Stimulated activated CD8-positive, alpha-beta memory T cell treated with anti-CD3 and anti-CD28 coated beads, Interleukin-15, amount 100 ng/mL, for 4 hours (primary cell): ENCODE measurements at places on chromosomes 5 and 9.

GRCh38 chr5:141874262-141874964 is 3.8 kb downstream of the PCDH1 start:
- DNase-seq = no peak

- no peak for DNase-seq
These were observed 80.5 kb downstream of the RAI14 start for GRCh38 chr5:34736445-34737115.

- DNase-seq = no peak
These were observed 450.4 kb upstream of the NMUR2 start for GRCh38 chr5:152855441-152855840.

DNA sequence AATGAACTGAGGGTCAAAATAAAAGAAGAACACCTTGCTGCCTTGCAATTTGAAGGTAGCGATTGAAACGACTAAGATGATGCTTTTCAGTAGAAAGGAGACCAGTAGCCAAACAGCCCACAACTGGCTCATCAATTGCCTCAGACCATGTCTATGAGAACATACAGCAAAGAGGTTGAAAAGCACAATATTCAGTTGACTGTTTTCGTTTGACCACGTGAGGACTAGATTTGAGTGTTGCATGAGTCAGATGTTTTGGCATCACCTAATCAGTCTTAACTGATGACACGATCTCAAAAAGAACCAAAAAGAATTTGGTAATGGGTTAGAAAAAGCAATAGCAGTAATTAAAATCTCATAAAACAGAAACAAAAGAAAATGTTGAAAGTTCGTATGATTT is 82.7 kb upstream of the IL7R start:
- DNase-seq = no peak

DNA sequence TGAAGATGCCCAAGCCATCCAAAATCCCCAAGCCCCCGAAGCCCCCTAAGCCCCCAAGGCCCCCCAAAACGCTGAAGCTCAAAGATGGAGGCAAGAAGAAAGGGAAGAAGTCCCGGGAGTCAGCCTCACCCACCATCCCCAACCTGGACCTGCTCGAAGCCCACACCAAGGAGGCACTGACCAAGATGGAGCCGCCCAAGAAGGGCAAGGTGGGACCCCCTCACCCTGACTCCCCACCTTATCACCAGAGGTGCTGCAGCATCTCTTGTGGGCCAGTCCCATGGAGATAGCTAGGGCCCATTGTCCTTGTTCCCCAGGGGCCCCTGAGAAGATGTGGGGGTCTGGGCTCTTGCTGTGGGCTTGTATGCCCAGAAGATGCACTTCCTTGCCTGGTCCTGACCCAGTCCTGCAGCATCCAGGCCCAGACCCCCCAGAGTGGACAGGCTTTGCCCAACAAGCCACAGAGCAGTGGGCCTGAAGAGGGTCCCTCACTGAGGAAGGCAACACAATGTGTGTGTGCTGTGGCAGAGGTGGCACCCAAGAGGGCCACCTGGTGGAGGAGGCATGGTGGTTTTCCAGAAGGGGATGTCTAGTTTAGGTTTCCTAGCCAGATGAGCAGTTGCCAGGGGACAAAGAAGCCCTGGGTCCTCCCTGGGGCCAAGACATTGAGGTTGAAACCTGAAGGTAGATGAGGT is 84.1 kb downstream of the PHF2 start:
- no peak for DNase-seq

- no peak for DNase-seq
These were observed 90.9 kb upstream of the MTAP start for GRCh38 chr9:21711504-21711903.

DNA sequence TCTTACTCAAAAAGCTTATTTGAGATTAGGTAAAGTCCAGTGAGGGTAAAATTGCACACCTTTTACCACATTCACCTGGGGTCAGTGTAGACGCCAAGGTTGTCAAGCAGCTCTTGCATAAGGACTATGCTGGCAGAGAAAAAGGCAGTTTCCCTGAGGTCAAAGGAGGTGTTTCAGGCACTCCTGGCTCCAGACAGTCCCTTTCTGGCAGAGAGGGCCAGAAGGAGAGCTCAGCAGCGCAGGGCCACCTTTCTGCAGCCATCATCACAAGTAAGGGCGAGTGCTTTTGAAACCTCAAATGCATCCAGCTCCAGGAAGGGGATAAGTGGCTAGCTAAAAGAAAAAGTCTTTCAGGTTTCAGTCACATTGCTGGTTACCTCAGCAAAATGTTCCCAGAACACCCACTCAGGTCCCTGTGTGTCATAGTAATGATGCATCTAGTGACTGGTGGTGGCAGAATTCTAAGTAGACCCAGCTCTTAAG is 16.7 kb upstream of the IL13 start:
- DNase-seq = no peak

DNA sequence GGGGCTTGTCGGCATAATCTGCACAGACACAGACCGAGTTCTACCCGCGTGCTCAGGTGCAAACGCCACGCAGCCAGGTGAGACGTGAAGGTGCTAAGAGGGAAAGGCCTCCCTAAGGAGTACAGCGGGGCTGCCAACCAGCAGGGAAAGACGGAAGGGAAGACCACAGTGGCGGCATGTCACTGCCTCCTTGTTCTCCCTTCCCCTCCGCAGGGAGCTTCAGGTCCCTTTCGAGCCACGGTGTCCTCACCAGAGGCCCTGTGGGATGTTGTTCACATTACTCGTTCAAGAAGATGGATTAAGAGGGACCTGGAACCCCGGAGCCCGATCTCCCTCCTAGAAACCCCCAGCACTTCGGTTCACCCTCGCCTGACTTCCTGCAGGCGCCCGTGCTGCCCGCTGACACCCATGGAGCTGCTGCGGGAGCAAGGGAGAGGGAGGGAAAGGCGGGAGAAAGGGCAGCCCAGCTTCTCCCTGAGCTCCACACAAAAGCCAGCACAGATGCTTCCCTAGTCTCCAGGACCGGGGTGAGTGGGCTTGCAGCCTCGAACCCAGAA is 686 bp downstream of the BRD9 start:
- DNase-seq = no peak

DNA sequence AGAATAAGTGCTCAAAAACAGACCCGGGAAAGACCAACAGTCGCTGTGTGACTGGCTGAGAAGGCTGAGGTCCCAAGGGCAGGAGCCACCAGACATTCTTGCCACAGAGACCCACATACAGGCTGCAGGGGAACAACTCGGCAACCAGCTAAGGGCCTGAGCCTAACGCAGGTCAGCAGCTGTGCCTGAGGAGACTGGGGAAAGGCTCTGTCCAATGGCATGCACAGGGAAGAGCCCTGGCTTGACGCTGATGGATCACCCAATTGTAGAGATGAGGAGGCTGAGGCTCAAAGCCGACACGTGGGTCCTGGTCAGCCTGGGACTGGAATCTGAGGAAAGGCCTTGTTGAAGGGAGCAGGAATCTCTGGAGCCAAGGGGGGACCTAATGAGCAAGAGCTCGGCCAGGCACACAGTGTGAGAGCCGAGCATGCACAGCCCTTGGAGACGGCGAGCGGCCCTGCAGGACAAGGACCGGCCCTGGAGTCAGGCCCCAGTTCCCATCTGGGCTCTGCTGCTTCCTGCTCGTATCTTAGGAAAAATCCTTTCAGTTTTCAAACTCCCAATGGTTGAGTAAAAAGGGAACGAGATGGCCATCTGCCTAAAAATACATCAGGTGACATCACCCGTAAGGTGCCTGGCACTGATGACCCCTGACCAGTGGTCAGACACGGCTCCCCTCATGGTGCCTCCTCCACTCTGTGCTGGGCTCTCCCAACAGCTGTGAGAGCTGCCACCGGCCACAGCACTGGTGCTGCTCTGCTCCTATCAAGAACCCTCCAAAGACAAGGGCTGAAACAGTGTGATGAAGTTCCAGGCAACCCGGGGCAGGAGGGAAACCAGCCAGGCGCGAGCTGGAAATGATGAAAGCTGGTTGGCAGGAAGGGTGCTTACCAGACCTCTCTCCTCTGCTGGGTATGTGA is 16.4 kb downstream of the LMAN2 start:
- DNase-seq = no peak

GRCh38 chr9:17829812-17830385 is 251.0 kb downstream of the SH3GL2 start:
- DNase-seq = no peak

DNA sequence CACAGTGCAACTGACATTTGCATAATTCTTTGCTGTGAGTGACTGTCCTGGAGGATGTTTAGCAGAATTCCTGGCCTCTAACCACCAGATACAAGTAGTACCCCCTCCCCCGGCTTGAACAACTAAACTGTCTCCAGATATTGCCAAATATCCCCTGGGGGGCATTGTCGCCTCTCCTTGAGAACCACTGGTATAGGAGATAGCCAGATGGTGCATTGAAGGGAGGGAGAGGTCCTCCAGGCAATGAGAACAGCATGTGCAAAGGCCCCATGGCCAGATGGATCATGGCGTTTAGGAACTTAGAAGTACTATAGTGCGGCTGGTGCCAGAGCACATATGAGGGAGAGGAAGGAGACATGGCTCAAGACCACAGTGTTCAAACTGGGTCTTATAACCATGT is 18.9 kb upstream of the ORM1 start:
- DNase-seq = no peak

DNA sequence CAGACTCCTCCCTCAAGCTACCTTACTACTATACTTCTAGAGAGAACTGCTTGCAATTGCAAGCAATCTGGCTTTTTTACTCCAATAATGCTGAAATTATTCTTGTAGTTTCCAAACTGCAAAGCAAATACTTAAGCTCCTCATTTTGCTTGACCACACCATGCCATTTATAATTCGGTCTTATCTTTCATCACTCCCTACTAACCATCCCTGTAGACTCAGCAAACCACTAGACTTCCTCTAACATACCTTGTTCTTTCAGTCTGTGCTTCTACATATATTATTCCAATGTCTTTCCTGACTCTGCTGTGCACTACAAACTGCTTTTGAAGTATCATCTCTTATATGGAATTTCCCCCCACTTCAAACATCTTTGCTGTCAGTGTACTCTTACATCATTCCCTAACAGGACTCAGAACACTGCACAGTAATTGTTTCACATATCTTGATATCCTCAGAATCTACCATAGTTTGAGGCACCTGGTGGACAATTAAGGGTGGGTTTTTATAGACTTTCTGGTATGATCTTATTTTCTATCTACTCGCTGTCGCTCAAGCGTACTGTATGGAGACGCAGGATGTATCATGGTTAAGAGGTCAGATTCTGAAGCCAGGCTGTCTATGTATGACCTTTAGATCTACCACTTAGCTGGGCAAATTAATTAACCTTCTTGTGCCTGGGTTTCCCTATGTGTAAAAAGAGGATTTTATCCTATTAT is 2.8 kb downstream of the IL6ST start:
- DNase-seq = no peak

DNA sequence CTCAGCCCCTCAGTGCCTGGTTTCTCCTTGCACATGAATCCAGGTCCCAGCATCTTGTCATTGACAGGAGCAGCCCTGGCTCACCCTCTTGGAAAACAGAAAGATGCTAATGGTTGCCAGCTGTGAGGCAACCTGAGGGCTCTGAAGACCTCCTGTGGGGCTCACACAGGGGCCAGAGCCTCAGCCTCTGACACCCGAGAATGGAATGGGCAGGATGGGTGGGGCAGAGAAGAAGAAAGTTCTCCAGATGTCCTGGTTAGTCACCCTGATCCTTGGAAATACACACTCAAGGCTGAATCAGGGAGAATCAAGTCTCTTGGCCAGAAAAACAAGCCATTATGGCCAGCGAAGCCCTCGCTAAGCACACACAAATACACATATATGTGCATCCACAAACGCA is 32.3 kb upstream of the SPATA31E1 start:
- DNase-seq = no peak

GRCh38 chr5:40224421-40224820 is 455.3 kb upstream of the PTGER4 start:
- DNase-seq = no peak

DNA sequence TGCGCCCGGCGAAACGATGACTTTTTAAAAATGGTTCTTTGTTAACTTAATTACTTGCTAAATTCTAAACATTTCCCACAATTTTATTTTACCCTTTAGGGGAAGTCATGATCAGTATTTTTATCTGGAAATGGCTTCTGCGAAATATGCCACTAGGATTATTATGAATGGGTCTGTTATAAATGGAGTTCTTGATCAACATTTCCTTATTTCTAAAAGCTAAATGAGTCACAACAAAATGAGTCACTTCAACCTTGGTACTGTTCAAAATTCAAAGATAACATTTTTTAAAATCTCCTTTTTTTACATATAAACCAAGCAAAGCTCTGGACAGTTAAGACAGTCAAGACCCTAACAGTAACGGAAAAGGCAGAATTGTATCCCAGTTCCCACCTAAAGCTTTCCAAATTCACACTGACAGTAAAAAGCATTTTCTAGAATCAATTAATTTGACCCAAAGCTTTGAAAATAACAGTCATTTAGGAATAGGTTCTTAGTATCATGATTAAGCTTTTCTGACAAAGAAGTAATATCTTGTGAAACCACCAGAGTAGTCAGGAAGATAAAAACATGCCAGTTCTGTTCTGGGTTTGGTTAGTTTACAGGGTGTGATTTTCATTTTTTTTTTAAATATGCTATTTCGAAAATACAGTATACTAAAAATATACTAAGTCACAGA is 81.7 kb downstream of the LHFPL2 start:
- DNase-seq = no peak

DNA sequence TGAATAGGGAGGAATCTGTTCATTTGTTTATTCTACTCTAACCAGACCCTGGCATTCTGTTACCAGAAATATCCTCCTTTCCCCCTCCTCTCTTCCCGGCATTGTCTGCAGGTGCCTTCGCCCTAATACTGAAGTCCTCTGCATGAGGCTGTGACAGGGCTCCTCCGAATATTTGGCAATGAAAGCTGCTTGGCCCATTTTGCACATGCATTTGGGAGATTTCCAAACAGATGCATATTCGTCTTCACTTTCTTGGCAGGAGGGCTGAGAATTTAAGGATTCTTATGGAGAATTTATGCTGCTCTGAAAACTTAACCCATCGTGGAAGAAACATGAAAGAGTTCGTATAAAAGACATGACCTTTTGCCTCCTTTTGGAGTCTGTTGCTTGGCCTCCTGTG is 484.0 kb downstream of the ZNF608 start:
- DNase-seq = no peak

DNA sequence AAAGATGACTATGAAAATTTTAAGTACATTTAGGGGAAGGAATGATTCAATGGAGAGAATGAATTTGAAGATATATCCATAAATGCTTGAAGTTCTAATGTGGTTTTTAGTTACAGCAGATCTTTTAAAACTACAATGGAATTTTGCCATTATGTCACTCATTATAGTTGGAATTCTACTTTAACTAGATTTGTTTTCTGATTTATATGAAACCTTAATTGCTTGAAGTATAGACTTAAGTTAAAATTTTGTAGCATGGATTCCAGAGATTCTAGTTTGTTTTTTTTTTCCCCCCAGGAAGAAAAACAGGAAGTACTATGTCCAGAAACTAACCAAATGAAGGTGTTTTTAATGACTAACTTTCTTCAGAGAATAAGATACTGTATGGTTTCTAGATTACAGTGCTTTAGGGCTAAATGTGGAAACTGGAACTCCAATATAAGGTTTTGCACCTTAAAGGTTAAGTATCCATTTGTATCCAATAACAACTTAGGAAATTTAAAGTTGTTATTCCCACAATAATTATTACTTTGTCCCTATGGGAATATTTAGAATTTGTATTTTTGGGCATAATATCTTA is 70.3 kb downstream of the ZSWIM6 start:
- DNase-seq = no peak

GRCh38 chr5:115100319-115100955 is 69.3 kb downstream of the TRIM36 start:
- DNase-seq = no peak
